Mucosa of gallbladder (tissue), 1 donor: ENCODE measurements at places on chromosomes 5 and 9. TPM values are rescaled to one million over a fixed set of nuclear protein-coding genes. Genes with fewer than 3 reads are reported as not detected.

DNA sequence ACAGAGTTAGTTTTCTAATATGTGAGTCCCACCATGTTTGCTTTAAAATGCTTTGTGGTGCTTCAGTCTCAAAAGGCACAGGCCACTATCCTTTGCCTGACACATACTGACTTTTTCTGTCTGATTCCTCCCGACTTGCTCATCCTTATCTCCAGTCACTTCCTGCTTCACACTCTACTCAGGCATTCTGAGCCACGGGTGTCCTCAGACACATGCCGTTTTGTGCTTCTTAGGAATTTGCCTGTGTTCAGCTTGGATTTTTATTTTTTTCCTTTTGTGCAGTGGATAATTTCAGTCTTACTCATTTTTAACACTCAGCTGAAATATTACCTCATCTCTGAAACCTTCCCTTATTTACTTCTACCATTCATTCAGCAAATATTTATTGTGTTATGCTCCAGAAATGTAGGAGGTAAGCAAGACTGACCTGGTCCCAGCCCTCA, 54.1 kb downstream of the MAN2A1 start:
- no peak for DNase-seq

GRCh38 chr9:134505032-134505431, 136.6 kb upstream of the COL5A1 start:
- no peak for DNase-seq

GRCh38 chr5:107373549-107374263, 297.0 kb downstream of the EFNA5 start:
- DNase-seq: no peak

GRCh38 chr9:31848505-31849285, 535.7 kb upstream of the ACO1 start:
- no peak for DNase-seq

Gene SMIM33
- total RNA-seq: 0.17 TPM

Gene SPARC
- total RNA-seq: 985 TPM

Gene SPINK6
- total RNA-seq: not detected
